ENCODE measurements at places on chromosomes 3 and 15.

- DNase-seq: no peak
Observed at GRCh38 chr3:178671791-178672190, 135.6 kb downstream of the KCNMB2 start.

- no peak for DNase-seq
Observed at GRCh38 chr3:144409319-144409718, 437.7 kb downstream of the DIPK2A start.

- DNase-seq: no peak
Observed at GRCh38 chr15:77863491-77864105, 213.9 kb downstream of the TBC1D2B start.

DNA sequence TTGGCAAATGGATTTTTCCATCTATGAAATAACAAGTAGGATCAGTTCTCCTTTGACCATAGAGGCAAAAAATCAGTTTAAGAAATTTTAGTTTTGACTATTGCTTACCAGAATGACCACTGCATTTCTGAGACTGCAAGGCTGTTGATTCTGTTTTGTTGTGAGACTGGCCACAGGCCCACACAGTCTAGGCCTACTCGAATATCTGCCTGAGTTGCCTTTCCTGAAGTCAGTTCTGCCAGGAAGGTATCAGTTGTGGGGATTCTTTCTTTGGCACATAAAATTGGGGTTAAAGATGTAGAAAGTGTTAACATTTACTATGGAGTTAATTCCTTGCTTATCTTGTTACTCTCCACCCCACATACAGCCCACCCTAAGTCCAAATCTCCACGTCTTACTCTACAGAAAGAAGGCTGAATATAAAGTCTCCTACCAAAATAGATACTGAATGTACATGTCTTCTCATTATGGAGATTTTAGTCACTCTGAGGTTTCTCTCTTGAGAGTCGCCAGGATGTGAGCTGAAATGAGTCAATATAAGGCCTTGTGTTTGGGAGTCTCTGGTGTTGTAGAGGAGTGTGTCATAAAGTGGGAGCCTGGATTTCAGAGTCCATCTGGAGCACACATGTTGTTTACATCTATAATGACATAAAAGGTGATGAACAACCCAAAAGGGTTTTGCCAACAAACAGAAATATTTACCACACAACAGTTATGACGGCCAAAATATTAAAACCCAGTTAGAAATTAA lies 45.0 kb upstream of the WWTR1 start:
- DNase-seq: no peak

DNA sequence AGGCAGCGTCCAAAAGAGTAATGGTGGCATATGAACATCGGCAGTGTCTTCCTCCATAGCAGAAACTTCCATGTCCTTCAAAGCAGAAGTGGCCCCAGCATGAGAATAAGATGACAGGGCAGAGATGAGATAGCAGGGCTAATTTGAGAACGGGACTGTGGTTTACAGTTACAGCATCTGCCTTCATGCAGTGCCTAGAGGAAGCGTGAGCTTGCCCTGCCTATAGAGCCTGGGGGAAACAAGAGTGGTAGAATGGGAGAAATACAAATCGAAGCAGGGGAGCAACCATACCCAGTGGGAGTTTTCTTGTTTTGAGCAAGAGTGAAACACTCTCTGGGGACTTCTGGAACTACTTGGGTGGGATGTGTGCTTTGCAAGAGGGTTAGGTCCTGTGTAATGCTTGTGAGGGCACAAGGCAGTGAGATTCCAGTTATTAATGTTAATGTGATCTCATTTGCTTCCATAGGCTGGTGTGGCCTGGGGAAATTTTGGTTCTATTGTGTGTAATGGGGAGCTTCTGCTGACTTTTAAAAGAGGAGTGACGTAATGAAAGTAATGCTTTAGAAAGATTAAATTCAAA lies 616.9 kb downstream of the ZIC1 start:
- no peak for DNase-seq

DNA sequence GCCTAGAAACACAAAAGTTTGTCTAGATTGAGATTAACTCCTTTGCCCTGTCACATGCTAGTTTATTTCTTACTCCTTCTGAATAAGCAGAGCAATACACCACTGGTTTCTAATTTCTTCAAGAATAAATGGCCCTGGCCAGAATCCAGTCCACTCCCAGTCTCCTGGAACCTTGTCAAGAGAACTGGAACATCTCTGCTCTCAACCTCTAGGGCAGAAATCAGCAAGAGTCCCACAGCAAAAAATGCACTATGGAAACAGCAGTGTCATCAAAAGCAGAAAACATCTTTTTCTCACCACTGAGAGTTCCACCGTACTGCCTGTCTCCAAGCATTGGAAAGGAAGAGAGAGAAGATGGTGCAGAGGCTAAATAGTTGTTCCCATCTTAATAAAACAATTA lies 35.9 kb upstream of the PPP2R3A start:
- DNase-seq: no peak

GRCh38 chr3:36933540-36934296 lies 11.1 kb downstream of the TRANK1 start:
- DNase-seq: no peak

DNA sequence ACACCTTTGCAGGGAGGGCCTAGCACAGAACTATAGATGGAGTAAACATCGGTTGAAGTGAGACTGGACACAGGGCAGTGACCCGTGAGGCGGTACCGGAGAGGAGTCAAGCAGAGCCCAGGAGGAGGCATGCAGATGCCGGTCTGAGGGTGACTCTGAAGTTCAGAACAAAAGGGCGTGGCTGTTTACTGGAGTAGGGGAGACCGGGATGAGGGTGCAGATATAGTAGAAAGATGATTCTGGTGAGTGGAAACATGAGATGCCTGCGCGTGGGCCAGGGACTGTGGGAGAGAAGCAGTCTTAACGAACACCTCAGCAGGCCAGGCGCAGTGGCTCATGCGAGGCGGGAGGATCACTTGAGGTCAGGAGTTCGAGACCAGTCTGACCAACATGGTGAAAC lies 113.1 kb downstream of the NSMCE3 start:
- DNase-seq: no peak

All from GM19239 (cell line).